ENCODE measurements at places on chromosomes 6 and 20. TPM values are rescaled to one million over a fixed set of nuclear protein-coding genes. Genes with fewer than 3 reads are reported as not detected.
A peak's percentile ranks its signal among the peaks of the same experiment; 100 is the strongest.

- no peak for DNase-seq
Observed at GRCh38 chr6:80163754-80164187, 57.3 kb downstream of the BCKDHB start.

DNA sequence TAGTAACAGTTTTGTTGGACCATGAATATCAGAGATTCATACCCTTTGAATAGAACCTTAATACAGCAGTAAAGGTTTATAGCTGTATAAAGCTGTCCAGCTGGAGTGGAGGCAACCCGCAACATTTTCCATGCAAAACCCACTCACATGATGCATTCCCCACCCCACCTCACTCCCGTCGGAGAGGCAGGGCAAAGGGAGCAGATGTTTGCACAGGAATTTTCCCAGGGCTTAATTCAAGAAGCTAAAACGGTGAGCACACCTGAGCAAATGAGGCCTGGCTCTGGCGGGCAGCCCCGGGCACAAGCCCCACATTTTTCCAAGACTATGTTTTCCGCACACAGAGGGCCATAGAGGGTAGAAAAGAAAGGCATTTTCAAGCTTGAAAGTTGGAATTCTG lies 191.7 kb downstream of the FOXC1 start:
- DNase-seq: peak; percentile 64

DNA sequence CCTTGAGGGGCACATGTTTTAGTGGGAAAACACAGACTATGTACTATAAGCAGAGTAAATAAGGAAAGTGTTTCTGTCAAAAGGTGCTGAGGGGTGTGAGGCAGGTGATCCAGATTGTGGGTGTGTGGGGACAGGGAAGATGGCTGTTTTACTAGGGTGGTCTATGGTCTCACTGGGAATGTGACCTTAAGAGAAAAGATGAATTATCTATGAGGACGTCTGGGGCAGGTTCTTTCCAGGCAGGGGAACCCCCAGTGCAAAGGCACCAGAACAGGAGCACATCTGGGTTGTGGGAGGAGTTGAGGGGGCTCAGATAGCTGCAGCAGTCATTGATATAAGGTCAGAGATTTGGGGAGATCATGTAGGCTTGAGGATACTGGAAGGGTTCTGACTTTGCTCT lies 18.2 kb upstream of the POLR1H start:
- DNase-seq: no peak

GRCh38 chr6:22313796-22314195 lies 17.0 kb upstream of the PRL start:
- no peak for DNase-seq

- DNase-seq: no peak
Observed at GRCh38 chr6:91487696-91488392, 901.0 kb upstream of the MAP3K7 start.

- no peak for DNase-seq
Observed at GRCh38 chr20:51380401-51381385, 161.8 kb downstream of the NFATC2 start.

DNA sequence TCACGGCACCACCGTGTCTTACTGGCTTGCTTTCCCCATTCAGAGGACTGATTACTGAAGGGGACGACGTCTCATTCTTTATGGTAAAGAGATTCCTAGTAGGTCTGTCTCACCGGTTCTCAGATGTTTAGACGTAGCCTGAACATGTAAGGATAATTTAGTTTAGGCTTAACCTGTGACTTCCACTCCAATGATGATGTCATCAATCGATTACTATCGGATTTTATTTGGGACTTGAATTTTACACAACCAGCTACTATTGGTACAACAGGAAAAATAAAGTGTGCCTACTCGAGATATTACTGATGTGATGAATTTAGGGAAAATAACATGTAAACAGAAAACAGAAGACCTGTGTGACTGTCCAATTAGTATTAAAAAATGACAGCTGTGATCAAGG lies 4.5 kb upstream of the SSR1 start:
- DNase-seq: no peak

The HIVEP2 gene
- 3.8 TPM for polyA plus RNA-seq

- no peak for DNase-seq
Observed at GRCh38 chr20:19660808-19661378, 97.2 kb upstream of the RIN2 start.

The HCRTR2 gene
- polyA plus RNA-seq: not detected

The HM13 gene
- polyA plus RNA-seq: 178 TPM

The SLC26A8 gene
- polyA plus RNA-seq: 0.11 TPM

All from pancreas (tissue), 10 donors.